Mesangial cell (primary cell): ENCODE measurements at places on chromosomes 3 and 15. TPM values are rescaled to one million over a fixed set of nuclear protein-coding genes. Genes with fewer than 3 reads are reported as not detected.

Gene HDC
- not detected in 2 replicates for total RNA-seq

Gene FBXO40
- not detected in 2 replicates for total RNA-seq

Gene NEO1
- total RNA-seq = 12.9 and 34.9 TPM in 2 replicates

Gene BSN
- 0.33 and 1.1 TPM in 2 replicates for total RNA-seq

Gene ZDHHC23
- total RNA-seq = 0.98 and 5.5 TPM in 2 replicates

Gene AHSG
- total RNA-seq = not detected in 2 replicates

Gene LRRFIP2
- 26.5 and 38.0 TPM in 2 replicates for total RNA-seq

Gene HIGD2B
- 0.13 TPM in 1 of 2 replicates, not detected in the other for total RNA-seq

Gene PLSCR5
- not detected in 2 replicates for total RNA-seq

Gene PARP3
- 10.8 and 19.9 TPM in 2 replicates for total RNA-seq

Gene FGD5
- total RNA-seq = under 0.01 and 0.51 TPM in 2 replicates

Gene LMOD3
- not detected in 2 replicates for total RNA-seq

Gene LMAN1L
- total RNA-seq = not detected in 2 replicates

Gene IGF2BP2
- 50.5 and 57.7 TPM in 2 replicates for total RNA-seq

Gene CPLX3
- total RNA-seq = not detected in 2 replicates

Gene LEKR1
- total RNA-seq = 0.38 and 0.65 TPM in 2 replicates

Gene PLIN1
- total RNA-seq = 0.13 TPM in 1 of 2 replicates, not detected in the other

Gene GCSAM
- total RNA-seq = not detected in 2 replicates

Gene SGO1
- total RNA-seq = 0.38 and 12.7 TPM in 2 replicates

Gene DZIP3
- 4.4 and 7.9 TPM in 2 replicates for total RNA-seq

Gene UNC13C
- total RNA-seq = 0.25 and 0.65 TPM in 2 replicates

Gene PDZRN3
- 0.98 and 1.0 TPM in 2 replicates for total RNA-seq

Gene MGA
- 11.6 and 15.8 TPM in 2 replicates for total RNA-seq

Gene ACKR4
- not detected in 2 replicates for total RNA-seq

Gene GLDN
- under 0.01 TPM in 1 of 2 replicates, not detected in the other for total RNA-seq

Gene VIPR1
- not detected in 2 replicates for total RNA-seq

Gene ISLR
- 2.8 and 52.9 TPM in 2 replicates for total RNA-seq

Gene CPN2
- not detected in 2 replicates for total RNA-seq

Gene TMEM212
- not detected in 2 replicates for total RNA-seq

Gene CTXN2
- under 0.01 TPM in 1 of 2 replicates, not detected in the other for total RNA-seq

Gene NANOGP8
- total RNA-seq = not detected in 2 replicates

Gene SLC51A
- total RNA-seq = not detected in 2 replicates

Gene CA12
- total RNA-seq = 7.2 and 12.4 TPM in 2 replicates

Gene SPTBN5
- total RNA-seq = under 0.01 and 0.25 TPM in 2 replicates

Gene LRRC49
- 6.8 and 7.0 TPM in 2 replicates for total RNA-seq

Gene PLCB2
- total RNA-seq = 0.81 and 2.2 TPM in 2 replicates

Gene SCAMP5
- 9.3 and 11.5 TPM in 2 replicates for total RNA-seq

Gene CFAP20DC
- 2.8 and 5.9 TPM in 2 replicates for total RNA-seq

Gene HYKK
- 4.7 and 5.1 TPM in 2 replicates for total RNA-seq

Gene TAGLN3
- total RNA-seq = 3.3 and 11.9 TPM in 2 replicates

Gene TMIE
- 0.13 TPM in 1 of 2 replicates, not detected in the other for total RNA-seq

Gene ATP10A
- total RNA-seq = 28.5 and 44.1 TPM in 2 replicates

Gene KLHDC8B
- 10.1 and 37.6 TPM in 2 replicates for total RNA-seq

Gene SLC2A2
- 1.9 TPM in 1 of 2 replicates, not detected in the other for total RNA-seq

Gene YEATS2
- 21.3 and 25.7 TPM in 2 replicates for total RNA-seq

Gene SAMD7
- not detected in 2 replicates for total RNA-seq

Gene ADAMTS7
- total RNA-seq = 23.8 and 56.5 TPM in 2 replicates

Gene MANF
- total RNA-seq = 28.8 and 79.7 TPM in 2 replicates

Gene RNU5B-1
- not detected in 2 replicates for total RNA-seq

Gene UBA7
- total RNA-seq = 7.0 and 22.6 TPM in 2 replicates

Gene GPR62
- 0.25 and 0.49 TPM in 2 replicates for total RNA-seq

Gene SV2B
- total RNA-seq = not detected in 2 replicates

Gene GABRR3
- total RNA-seq = not detected in 2 replicates
